ENCODE measurements at places on chromosomes 1 and 21.

- DNase-seq: no peak
Observed at GRCh38 chr1:24931146-24931467, 1.0 kb upstream of the RUNX3 start.

- no peak for DNase-seq
Observed at GRCh38 chr1:198238121-198238520, 81.3 kb downstream of the NEK7 start.

GRCh38 chr1:65758128-65758527 is 34.6 kb upstream of the PDE4B start:
- no peak for DNase-seq

DNA sequence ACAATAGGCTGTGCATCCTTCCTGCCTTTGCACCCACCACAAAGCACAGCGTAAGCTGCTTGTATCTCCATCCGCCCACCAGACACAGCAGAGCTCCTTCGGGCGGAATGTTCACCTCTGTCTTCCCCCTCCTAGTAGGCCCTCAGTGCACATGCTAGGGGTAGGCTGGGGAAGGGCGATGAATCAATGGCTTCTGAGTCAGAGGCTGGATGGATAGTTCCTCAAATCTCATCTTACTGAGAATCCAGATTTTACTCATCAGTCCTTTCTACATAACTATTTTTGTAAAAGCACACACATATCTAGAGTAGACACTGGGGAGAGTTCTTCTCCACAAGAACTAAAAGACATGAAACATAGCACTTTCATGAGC is 73.8 kb downstream of the BCAR3 start:
- no peak for DNase-seq

DNA sequence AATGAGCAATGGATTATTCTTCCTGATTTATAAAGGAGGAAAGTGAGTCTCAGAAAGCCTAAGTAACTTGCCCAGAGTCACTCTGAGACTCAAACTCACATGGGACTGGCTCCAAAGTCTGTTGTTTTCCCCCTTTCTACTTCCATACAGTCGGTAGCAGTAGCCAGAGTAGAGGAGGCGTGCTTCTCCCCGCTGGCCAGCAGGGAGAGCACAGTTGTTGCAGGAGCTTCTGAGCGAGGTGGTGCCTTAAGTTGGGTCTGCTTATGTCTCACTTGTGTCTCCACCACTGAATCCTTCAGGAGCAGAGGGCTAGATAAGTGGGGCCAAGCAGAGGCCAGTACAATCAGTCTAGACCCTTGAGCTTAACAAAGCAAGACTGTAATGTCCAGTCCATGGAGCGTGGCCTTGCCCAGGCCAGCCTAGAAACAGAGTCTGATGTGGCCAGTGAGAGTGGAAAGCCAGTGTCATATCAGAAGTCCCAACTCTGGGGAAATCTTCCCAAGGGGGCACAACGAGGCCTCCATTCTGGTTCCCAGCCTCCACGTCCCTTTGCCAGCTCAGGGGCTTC is 181.9 kb downstream of the ZSCAN20 start:
- no peak for DNase-seq

- no peak for DNase-seq
Observed at GRCh38 chr1:58931756-58932155, 147.9 kb upstream of the JUN start.

- no peak for DNase-seq
Observed at GRCh38 chr1:75672528-75673393, 51.7 kb upstream of the ACADM start.

GRCh38 chr21:26935977-26936376 is 30.9 kb downstream of the ADAMTS5 start:
- DNase-seq: no peak

- DNase-seq: no peak
Observed at GRCh38 chr1:187046293-187046692, 217.5 kb downstream of the PLA2G4A start.

DNA sequence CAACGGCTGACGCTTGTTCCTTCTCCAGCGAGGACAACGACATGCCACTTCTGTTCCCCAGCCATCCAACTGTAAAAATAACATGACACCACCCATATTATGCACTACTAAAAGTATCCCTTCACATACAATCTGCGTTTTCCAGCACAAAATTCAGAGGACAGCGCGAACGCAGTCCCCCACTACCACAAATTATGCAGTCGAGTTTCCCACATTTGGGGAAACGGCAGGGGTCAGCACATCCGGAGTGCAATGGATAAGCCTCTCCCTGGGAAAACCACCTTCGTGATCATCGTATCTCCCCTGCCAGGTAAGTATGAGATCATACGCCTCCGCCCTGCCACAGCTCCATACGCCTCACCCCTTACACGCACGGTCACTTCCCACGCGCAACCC is 120.9 kb downstream of the PPIAL4G start:
- DNase-seq: no peak

GRCh38 chr1:231487019-231487418 is 41.5 kb upstream of the TSNAX start:
- DNase-seq: no peak

DNA sequence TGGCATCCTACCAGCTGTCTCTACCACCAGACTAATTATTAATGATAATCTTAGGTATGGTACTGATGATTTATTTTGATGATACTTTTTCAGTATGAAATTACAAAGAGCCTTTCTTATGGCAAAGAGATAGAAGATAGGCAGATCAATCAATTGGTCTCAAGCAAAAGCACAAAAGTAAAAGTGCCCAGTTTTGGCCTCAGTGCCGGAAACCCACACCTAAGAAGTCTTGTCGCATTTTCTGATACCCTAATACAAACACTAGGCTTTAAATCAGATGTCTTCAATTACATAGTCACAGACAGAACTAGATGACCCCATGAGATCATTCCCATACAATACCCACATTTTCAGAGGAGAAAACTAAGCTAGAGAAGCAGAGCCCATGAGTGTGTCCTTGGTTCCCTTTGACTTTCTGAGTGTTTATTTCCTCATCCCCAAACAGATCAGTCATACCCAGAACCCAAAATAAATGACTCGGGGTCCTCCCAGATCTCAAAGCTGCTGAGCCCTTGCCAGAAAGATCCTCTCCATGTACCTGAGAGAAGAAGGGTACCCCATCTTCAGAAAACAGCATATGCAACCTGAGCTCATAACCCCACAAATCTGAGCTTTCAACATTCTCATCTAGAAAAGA is 7.7 kb downstream of the ITPKB start:
- DNase-seq: no peak

DNA sequence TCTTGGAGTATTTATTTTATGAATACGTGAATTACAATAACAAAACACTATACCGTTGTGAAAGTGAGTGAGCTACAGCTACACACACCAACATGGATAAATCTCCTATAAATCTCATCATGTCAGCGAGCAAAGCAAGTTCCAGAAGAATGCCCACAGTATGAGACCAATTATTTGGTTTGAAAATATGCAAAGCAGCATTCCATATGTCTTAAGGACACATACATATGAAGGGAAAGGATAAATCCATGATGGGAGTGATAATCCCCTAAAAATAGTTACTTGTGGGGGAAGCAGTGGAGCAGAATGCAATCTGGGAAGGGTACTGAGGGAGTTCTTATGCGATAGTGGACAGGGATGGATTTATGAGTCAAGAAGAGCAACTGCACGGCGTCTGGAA is 261.3 kb downstream of the DISC1 start:
- DNase-seq: no peak

GRCh38 chr1:167904652-167905130 is 9.2 kb downstream of the ADCY10 start:
- no peak for DNase-seq

DNA sequence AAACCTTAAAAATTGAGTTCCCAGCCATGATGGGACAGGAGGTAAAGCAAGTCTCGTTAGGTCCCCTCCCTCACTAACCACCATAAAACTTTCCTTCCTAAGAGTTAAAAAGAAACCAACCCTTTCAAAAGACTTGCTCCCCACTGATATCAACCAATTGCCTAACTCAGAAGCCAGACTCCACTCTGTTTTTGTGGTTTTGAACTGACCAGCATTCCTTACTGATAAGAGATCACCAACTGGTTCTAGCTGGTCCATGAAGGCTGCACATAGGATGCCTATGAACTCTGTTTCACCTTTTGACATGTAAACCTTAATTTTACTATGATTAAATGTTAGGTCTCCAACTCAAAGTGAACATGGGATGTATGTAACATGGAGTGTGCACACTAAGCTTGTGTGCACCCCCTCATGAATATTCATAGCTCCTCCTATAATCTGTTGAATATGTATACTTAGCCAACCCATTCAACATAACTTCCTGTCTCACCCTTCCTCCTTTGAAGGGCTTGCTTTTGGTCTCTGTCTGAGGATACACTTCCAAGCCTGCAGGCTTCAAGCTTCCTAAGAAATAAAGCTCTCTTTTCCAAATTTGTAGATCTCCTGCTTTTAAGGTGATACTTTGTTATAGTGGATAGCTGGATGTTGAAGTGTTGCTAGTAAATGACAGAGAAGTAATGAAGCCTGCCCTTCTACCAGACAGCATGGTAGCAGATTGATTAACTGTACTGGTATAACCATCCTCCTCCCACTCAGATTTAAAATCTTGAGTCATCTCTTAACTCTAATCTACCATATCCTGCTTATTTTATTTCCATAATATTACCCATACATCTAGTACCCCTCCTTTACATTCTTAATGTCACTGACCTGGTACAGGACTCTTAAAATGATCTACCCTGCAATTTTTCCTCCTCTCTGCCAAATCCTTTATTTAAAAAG is 95.6 kb downstream of the ZNF644 start:
- no peak for DNase-seq

GRCh38 chr1:205214756-205215155 is 3.3 kb upstream of the DSTYK start:
- DNase-seq: no peak

DNA sequence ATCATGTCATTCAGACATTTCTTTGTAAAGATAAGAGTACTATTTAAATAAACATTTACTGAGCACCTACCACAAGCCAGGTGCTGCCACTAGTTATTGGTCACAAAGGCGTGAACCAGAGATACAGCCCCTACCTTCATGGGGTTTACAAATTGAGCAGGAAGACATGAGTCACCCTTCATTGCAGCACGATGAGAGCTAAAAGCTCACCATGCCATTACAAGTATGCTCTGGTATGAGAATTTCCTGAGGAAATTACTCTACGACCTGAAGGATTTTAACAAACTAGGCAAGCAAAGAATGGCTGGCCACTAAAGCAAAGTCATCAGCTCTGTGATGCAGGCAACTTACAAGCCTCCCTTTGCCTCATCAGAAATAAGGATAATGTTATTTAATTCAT is 346.8 kb downstream of the BRINP2 start:
- no peak for DNase-seq

GRCh38 chr1:232704256-232704655 is 74.3 kb upstream of the SIPA1L2 start:
- DNase-seq: no peak

- DNase-seq: no peak
Observed at GRCh38 chr1:38115682-38116202, 69.1 kb upstream of the POU3F1 start.

DNA sequence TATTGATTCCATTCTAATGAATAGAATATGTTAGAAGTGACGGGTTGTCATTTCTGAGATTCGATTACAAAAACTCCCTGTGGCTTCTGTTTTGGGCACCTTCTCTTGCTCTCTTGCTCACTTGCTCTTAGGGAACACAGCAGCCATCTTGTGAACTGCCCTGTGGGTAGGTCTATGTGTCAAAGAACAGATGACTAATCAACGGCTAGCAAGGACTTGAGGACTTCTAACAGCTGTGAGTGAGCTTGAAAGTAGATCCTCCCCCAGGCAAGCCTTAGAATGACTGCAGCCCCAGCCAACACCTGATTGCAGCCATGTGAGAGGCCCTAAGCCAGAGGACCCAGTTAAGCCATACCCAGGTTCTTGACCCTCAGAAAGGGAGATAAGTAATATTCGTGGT is 49.3 kb downstream of the AZIN2 start:
- no peak for DNase-seq

- DNase-seq: no peak
Observed at GRCh38 chr1:26097696-26098095, 13.9 kb upstream of the PDIK1L start.

DNA sequence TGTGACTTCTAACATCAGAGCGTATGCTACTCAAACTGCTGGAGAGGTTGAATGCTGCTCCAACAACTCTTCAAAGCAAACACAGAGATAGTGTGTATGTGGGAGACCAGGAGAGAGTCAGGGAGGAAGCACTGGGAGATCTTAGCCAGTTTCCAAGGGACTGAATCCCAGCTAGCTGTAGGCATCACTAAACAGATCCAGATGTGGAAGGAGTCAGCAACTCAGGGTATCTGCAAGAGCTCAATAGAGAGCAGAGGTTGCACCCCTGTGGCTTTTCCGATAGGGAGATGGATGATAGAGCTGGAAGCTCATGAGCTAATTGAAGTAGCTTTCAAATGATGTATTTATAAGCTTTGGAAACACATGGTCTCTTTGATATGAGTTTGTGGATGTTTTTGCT is 168.9 kb upstream of the HOOK1 start:
- DNase-seq: no peak

GRCh38 chr1:99764909-99765308 is 1.5 kb downstream of the FRRS1 start:
- DNase-seq: no peak

GRCh38 chr1:94622757-94623156 is 81.2 kb upstream of the F3 start:
- no peak for DNase-seq

GRCh38 chr21:41887667-41888066 is 8.5 kb upstream of the PRDM15 start:
- DNase-seq: no peak

DNA sequence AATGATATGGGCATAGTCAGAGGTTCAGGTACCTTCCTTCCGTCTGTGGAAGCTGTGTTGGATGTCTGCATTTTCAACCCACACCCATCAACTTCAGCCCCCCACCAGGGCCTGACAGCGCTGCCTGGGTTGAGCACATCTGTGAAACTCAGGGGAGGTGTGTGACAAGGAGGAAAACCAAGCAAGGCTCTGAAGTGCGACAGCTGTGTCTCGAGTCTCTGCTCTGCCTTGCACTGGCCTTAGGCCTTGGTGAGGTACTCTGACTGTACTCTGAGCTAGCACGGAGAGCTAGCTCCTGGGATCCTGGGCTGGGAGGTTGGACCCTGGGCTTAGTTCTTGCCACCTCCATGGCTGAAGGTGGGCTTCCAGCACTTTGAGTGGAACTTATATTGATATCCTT is 9.1 kb downstream of the VANGL2 start:
- DNase-seq: no peak

- no peak for DNase-seq
Observed at GRCh38 chr1:206925106-206925736, 3.5 kb upstream of the FCMR start.

DNA sequence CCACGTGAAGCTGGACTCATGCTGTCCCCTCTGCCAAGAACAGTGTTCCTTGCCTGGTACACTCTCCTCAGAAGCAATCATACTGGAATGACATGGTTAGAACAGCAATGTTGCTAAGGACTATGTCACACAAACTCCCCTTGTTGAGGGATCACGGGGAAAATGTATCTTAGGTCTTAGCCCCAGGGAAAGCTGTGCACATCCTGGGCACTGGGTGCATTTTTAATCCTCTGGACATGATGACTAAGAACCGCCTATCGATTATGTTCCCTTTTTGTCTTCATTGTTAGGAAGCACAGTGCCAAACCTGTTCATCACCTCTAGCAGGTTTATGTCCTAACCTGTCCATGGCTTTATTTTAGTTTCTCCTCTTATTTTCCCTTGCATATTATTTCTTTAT is 115.1 kb downstream of the HIVEP3 start:
- no peak for DNase-seq

- DNase-seq: no peak
Observed at GRCh38 chr1:198837278-198838021, 198.6 kb downstream of the PTPRC start.

GRCh38 chr21:41776778-41777177 is 9.9 kb upstream of the RIPK4 start:
- DNase-seq: no peak

GRCh38 chr1:66642992-66643391 is 109.0 kb downstream of the SGIP1 start:
- no peak for DNase-seq
